ENCODE measurements at places on chromosomes 7 and 10.

- no peak for DNase-seq
These were observed 270.2 kb upstream of the IGFBP3 start for GRCh38 chr7:46191296-46191695.

DNA sequence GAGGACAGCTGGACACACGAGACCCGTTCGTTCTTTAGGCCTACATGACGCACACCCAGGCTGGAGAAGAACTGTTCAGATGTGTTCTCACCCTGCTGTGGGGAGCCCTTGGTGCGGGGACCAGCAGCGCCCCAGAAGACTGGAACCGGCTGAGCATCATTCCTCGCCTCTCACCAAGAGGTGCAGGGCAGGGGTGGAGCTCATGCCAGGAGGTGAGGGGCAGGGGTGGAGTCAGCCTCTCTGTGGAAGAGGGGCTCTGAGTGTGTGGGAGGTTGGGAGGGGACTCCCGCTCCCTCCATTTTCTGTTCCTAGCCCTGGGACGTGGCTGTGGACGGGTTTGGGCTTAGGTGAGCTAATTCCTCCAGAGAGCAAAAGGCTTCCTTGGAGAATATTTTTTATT, 66.0 kb upstream of the SHH start:
- DNase-seq: no peak

DNA sequence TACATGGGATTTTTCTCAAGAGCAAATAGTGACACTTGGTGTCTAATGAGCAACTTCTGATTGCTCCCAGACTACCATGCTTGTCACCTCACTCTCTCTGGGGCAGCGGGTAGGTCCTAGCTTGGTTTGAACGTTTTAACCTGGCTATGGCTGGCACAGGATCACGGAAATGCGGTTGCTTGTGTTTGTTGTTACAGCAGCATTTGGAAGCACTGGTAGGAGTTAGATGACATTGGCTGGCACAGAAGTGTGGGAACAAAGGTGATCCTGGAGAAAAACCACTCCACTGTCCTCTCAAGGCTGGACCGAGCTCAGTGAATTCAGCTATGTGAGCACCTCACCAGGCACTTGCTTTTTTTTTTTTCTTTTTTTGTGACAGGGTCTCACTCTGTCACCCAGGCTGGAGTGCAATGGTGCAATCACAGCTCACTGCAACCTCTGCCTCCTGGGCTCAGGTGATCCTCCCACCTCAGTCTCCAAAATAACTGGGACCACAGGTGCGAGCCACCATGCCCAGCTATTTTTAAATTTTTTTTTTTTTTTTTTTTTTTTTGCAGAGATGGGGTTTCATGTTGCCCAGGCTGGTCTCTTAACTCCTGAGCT, 3.5 kb upstream of the PFKFB3 start:
- no peak for DNase-seq

- DNase-seq: peak; percentile 3
These were observed 248.9 kb downstream of the FOXP2 start for GRCh38 chr7:114663502-114663901.

DNA sequence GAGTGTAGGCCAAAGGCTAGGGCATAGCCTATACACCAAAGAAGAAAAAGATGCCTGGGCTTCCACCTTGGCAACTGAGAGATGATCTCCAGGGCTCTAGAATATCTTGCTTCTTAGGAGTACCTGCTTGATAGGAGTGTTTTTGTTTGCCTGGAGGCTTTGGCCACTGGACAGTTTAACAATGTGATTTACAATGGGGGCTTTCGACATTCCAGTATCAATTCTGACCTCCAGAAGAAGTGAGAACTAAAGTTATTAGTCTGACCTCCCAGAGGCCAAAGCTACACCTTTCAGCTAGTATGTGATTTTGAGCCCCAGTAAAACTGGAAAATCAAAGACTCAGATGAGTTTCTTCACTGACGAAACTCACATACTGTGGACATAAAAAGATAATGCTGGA, 96.1 kb downstream of the JMJD1C start:
- no peak for DNase-seq

DNA sequence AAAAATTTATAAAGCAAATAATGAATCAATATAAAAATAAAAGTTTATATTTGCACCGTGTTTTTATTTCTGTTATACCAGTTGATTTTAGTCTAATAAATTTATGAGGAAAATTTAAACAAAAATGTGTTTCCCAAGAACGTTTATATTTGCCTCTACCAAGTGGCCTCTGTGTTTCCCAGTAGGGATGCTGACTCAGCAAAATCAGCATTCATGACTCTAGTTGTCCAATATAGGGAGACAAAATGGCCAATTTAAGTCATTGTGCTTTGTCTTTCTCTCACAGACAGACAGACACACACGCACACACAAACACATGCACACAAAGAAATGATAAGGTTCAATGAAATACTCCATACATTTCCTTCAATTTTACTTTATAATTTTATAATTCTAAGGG, 942.5 kb upstream of the ZWINT start:
- DNase-seq: no peak

GRCh38 chr7:18610331-18610948, 114.9 kb downstream of the HDAC9 start:
- peak; percentile 3 for DNase-seq

- no peak for DNase-seq
These were observed 41.9 kb downstream of the NKX6-2 start for GRCh38 chr10:132743925-132744490.

GRCh38 chr7:9324513-9324912, 891.1 kb downstream of the NXPH1 start:
- DNase-seq: no peak

DNA sequence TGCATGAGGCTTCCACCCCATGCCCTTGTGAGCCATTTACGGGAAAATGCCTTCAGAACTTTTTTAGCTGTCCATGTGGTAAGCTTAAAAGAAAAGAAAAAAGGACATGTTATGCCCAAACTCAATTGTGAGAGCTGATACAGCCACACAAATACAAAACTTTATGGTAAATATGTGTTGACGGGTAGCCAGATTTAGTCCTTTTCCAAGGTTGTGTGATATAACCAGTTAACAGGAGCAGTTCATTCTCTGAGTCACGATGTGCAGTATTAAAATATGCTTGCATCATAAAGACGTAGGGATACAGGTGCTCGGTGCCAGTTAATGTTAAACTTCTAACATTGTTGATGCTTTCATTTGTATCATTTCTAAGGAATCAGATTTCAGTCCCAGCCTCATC, 350.4 kb downstream of the DNAJB6 start:
- DNase-seq: no peak

- DNase-seq: peak; percentile 50
These were observed 12.1 kb upstream of the RHBDD2 start for GRCh38 chr7:75866489-75867389.

DNA sequence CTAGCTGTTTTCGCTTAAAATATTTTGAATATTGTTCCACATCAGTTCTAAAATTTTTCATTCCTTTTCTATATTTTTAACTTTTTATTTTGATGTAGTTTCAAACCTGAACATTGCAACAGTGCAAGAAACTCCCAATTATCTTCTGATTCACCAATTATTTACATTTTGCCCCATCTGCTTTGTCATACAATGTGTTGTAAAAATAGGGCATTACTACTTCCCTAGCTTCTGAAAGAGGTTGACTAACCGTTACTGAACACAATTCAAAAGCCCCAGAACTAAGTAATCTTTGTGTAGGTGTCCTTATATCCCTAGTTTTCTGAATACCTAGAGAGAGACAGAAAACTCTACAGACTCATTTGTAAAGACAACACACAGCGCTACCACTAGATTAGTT, 86.7 kb downstream of the AVL9 start:
- no peak for DNase-seq

DNA sequence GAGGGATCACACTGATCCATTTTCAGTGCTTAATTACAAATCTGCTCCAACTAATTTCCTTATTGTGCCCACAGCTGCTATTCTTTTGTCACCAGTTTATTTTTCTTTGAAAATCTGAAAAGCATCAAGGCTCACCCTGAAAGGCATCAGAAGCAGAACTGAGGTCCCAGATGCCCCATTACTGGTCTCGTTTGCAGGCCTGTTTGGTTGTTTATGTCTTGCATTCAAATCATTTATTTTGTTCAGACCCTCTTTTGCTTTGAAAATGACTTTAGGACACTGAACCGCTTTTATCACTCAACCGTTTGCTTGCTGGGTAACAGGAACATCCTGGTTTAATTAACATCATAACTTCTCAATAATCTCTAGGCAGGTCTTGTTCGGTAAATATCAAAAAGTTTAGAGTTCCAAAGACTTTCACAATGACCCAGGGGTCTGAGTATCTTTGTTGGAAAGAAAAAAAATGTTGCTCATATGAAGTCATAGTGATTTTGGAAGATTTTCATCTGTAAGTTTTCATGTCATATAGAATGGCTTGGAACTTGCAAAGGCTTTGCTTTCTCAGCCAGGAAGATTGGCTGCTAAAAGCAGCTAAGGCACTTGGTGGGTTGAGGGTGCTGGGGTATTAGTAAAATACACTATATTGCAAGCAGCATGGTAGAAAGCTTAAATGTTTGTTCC, 398.3 kb upstream of the NPVF start:
- DNase-seq: no peak

- no peak for DNase-seq
These were observed 213.4 kb downstream of the GPR37 start for GRCh38 chr7:124552217-124552616.

DNA sequence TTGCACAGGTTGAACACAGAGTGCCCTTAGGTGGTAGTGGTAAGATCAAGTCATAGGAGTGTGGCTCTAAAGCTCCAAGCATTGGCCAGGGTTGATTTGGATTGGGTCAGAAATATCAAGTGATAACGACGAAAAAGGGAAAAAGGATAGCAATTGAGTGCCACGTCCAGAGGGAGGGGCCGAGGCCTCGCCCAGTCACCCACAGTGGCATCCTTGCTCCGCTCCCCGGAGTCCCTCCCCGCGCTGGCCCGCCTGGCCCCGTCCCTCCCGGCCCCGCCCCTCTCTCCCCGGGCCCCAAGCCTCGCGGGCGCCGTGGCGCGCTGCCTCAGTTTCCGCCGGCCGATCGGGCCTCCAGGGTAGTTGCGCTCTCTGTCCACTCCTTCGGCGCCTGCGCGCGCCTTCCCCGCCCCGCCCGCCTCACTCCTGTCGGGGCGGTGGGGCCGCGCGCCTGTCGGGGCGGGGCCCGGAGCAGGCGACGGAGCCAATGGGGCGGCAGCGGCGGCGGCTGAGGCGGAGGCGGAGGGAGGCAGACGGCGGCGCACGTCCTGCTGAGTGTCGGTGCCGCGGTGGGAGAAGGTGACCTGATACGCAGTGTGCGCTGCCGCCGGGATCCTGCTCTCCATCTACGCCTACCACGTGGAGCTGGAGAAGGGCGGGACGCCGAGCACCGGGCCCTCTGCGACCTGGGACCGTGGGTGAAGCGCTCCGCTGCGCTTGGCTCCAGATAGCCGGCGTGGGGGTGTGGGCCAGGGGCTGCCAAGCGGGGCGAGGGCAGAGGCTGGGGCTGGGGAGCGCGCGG, 209.1 kb upstream of the ZNF722 start:
- no peak for DNase-seq

GRCh38 chr10:101972761-101973160, 83.2 kb downstream of the ARMH3 start:
- no peak for DNase-seq

- no peak for DNase-seq
These were observed 74.9 kb upstream of the HECW1 start for GRCh38 chr7:43037531-43037930.

GRCh38 chr7:155460926-155461613, 3.1 kb downstream of the EN2 start:
- no peak for DNase-seq

DNA sequence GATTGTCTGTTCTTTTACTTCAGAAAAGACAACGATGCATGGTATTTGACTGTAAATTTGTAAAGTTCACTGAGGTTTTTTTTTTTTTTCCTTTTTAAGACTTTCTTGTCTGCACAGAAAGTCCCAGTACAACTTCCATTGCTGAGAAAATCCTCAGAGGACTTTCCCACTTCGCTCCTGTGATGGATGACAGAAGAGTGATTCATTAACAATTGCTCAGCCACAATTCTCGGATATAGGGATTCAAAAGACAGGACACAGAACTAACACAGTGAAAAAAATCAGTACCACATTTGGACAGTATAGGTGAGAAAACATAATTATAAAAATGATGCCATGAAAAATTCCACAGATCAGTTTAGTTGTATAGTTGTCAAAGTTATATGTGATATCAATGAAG, 48.0 kb downstream of the SEC23IP start:
- no peak for DNase-seq

DNA sequence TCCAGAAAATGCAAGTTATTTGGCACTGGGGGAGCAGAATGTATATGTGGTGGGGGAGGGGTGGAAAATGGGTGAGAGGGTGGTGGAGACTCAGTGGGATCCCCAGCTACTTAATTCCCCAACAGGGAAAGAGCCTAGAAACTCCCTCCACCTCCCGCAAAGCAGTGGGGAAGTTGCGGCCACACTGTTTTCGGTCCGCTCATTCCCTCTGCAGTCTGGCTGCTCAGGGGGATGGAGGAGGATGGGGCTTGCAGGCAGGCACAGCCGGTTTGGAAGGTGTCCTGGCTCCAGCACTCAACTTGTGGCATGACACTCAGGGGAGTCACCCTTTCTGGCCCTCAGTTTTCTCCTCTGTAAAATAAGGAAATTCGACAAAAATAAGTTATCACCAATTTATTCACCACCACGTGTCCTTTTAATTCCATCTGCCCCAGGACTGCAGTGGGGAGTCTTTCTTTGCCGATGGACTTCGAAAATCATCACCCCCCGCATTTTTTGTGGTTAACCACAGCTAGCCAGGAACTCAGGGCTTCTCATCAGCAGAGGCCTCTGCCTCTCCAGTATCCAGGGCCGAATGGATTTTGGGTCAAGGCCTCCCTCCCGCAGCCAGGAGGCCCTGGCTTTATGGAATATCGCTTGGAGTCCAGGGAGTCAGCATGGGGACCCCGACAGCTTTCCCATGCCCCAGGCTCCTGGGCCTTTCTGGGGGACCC, 1.6 kb upstream of the HTRA1 start:
- DNase-seq: no peak

DNA sequence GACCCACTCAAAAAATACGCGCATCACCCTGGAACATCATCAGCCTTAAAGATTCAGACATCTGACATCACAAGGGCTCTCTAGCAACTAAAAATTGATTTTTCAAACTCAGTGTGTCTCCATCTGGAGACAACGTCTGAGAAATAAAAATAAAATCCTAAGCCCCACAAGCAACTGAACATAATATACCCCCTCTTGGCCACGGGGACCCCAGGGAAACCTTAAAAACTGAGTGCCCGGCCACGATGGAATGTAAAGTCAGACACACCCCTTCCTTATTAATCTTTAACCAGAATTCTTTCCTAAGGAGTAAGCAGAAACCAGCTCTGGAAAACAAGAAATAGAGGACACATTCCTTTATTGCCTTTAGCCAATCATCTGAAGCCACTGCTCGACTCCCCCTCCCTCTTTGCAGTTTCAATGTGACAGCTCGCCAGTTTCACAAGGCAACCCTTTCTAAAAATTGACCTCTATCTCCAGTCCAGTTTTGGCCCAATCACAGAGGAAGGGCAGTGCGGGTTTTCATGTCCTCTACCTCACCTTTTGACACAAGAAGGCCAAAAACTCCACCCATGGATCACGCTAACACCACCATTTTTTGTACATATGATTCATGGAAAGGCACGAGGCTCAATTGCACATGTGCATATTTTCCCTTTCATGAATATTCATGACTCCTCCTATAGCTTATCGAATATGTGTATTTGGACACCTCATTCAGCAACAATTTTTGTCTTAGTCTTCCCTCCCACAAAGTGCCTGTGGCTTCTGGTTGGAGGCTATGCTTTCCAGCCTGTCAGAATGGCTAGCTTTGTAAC, 24.2 kb downstream of the IFIT3 start:
- DNase-seq: no peak

GRCh38 chr10:92419740-92420545, 129.0 kb downstream of the MARCHF5 start:
- DNase-seq: no peak

GRCh38 chr10:131492211-131492857, 180.8 kb upstream of the TCERG1L start:
- no peak for DNase-seq

GRCh38 chr7:113131367-113131766, 13.0 kb upstream of the SMIM30 start:
- DNase-seq: no peak

Data from activated CD4-positive, alpha-beta T cell treated with anti-CD3 and anti-CD28 coated beads, Interleukin-2, Interleukin-4, amounts not matched to agents 100 ng/mL and 50 ng/mL, durations not matched to agents 16 hours and 8 hours (primary cell).